ENCODE measurements at places on chromosomes 2 and 18.
A peak's percentile ranks its signal among the peaks of the same experiment; 100 is the strongest.

GRCh38 chr2:201938781-201939180 is 94.9 kb upstream of the FZD7 start:
- H3K4me3 ChIP-seq = no peak overlapping the region
- H3K27me3 ChIP-seq = no peaks in the 10 kb centered on the region
- DNase-seq = no peak
- no peak overlapping the region for H3K27ac ChIP-seq
- H3K36me3 ChIP-seq = no peaks in the 10 kb centered on the region
- peaks cover 8% of the 10 kb centered on the region for H3K4me1 ChIP-seq

GRCh38 chr2:102141970-102142828 is at the start of gene IL1R1:
Gene IL1R1 (plus strand): TSS chr2:102142746. CDS start chr2:102157725, 14,979 bp downstream.
- no peaks in the 10 kb centered on the region for H3K4me1 ChIP-seq
- H3K27me3 ChIP-seq = peaks cover 37% of the 10 kb centered on the region
- peak; percentile 56 for DNase-seq
- peak within 1 kb of the TSS; percentile 81 for H3K4me3 ChIP-seq
- no peaks in the 10 kb centered on the region for H3K36me3 ChIP-seq

- H3K27me3 ChIP-seq = no peaks in the 10 kb centered on the region
- peak; percentile 46 for DNase-seq
- H3K4me3 ChIP-seq = no peak overlapping the region
- no peak overlapping the region for H3K27ac ChIP-seq
- H3K36me3 ChIP-seq = peaks cover 1% of the 10 kb centered on the region
- H3K4me1 ChIP-seq = peaks cover 23% of the 10 kb centered on the region
Measured at GRCh38 chr2:120856421-120856862, 120.8 kb downstream of the GLI2 start.

DNA sequence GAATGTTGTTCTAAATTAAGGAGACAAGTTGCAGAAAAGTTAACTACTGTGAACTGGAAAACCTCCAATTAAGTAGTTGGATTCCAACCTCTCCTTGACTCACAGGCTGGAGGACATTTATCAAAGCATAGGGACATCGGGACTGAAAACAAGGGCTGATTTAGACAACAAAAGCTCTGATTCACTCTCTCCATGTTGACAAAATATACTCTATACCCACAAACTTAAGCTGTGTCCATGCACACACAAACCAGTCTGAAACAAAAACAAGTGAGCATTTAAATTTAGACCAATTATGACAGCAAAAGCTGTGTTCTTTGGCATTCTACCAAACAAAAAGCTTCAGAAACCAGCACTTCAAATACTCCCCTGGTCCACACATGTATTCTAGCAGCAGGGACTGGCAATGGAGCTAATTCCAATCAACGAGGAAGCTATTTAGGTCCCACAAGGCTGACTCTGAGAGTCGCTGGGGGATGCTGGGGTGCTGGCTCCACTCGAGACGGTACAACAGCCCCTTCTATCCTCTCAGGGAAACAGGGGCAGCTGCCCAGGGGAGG is 71.4 kb downstream of the NXPH2 start:
- H3K4me3 ChIP-seq = no peak overlapping the region
- H3K27ac ChIP-seq = no peak overlapping the region
- H3K4me1 ChIP-seq = no peaks in the 10 kb centered on the region
- no peaks in the 10 kb centered on the region for H3K27me3 ChIP-seq
- H3K36me3 ChIP-seq = no peaks in the 10 kb centered on the region

DNA sequence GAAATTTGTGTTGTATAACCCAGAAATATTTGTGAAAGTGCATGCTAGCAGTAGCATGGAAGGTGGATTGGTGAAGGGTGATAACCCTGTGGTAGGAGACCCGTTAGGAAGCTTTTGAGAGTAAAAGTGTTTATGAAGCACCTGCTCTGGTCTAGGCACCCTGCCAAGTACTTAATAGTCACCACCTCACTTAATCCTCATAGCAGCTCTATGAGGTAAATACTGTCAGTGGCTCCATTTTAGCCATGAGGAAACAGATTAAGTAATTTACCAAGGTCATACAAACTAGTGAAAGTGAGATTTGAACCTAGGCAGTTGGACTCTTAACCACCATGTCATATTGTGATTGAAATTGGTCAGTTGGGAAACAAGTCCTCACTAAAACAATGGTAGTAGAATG is 66.8 kb downstream of the TET3 start:
- H3K4me3 ChIP-seq = no peak overlapping the region
- no peak overlapping the region for H3K27ac ChIP-seq

- no peaks in the 10 kb centered on the region for H3K36me3 ChIP-seq
- H3K27me3 ChIP-seq = no peaks in the 10 kb centered on the region
- no peaks in the 10 kb centered on the region for H3K4me1 ChIP-seq
- H3K4me3 ChIP-seq = no peak overlapping the region
- no peak for DNase-seq
- H3K27ac ChIP-seq = no peak overlapping the region
Measured at GRCh38 chr2:100309973-100310719, 12.2 kb downstream of the LONRF2 start.

- no peak overlapping the region for H3K27ac ChIP-seq
- H3K4me1 ChIP-seq = peaks cover 9% of the 10 kb centered on the region
- no peaks in the 10 kb centered on the region for H3K27me3 ChIP-seq
- H3K36me3 ChIP-seq = no peaks in the 10 kb centered on the region
Measured at GRCh38 chr2:15665067-15665942, 73.6 kb downstream of the DDX1 start.

DNA sequence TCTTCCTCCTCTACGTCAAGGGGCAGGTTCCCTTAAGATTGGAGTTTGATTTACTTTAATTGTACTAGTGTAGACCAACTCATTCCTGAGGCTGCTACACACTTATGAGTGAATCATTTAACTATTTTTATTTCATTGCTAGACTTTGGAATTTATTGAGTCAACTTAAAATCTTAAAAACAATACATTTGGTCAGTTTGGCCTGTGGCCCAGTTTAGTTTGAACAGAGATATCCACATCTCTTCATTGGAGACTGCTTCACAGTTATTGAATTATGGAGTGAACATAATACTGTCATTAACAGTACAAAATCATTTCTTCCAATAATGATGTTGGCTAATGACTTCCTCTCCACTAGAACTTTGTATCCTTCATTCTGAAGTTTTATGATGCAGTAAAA is 34.5 kb upstream of the STPG4 start:
- H3K4me1 ChIP-seq = peaks cover 29% of the 10 kb centered on the region
- no peaks in the 10 kb centered on the region for H3K27me3 ChIP-seq

- H3K27me3 ChIP-seq = no peaks in the 10 kb centered on the region
- H3K4me1 ChIP-seq = peaks cover 6% of the 10 kb centered on the region
- H3K27ac ChIP-seq = no peak overlapping the region
Measured at GRCh38 chr18:2515908-2516625, 55.2 kb downstream of the METTL4 start.

DNA sequence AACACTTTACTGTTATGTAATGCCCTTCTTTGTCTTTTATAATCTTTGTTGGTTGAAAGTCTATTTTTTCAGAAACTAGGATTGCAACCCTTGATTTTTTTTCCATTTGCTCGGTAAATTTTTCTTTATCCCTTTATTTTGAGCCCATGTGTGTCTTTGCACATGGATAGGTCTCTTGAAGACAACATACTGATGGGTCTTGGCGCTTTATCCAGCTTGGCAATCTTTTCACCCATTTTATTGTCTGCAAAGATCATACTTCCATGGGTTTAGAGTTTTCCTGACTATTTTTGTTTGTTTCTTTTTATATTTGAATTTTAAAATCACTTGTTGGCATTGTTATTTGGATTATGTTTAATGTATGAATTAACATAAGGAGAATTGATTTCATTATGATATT is 27.0 kb downstream of the ACOXL start:
- no peak overlapping the region for H3K27ac ChIP-seq
- no peaks in the 10 kb centered on the region for H3K27me3 ChIP-seq
- DNase-seq = no peak
- H3K4me3 ChIP-seq = no peak overlapping the region
- no peaks in the 10 kb centered on the region for H3K4me1 ChIP-seq

- H3K4me1 ChIP-seq = peaks cover 2% of the 10 kb centered on the region
- H3K4me3 ChIP-seq = no peak overlapping the region
- no peaks in the 10 kb centered on the region for H3K36me3 ChIP-seq
- no peaks in the 10 kb centered on the region for H3K27me3 ChIP-seq
- DNase-seq = no peak
Measured at GRCh38 chr2:204239411-204240165, 303.0 kb downstream of the ICOS start.

GRCh38 chr2:103898561-103898960 is 955.4 kb upstream of the POU3F3 start:
- H3K4me3 ChIP-seq = no peak overlapping the region
- no peak for DNase-seq
- no peaks in the 10 kb centered on the region for H3K36me3 ChIP-seq
- H3K4me1 ChIP-seq = no peaks in the 10 kb centered on the region
- no peak overlapping the region for H3K27ac ChIP-seq

GRCh38 chr2:240905176-240905781 is 857 bp upstream of the CROCC2 start:
- no peak for DNase-seq
- H3K27ac ChIP-seq = no peak overlapping the region
- no peaks in the 10 kb centered on the region for H3K36me3 ChIP-seq
- H3K4me1 ChIP-seq = peaks cover 6% of the 10 kb centered on the region

GRCh38 chr2:178522950-178523595 is 42.8 kb downstream of the PLEKHA3 start:
- no peaks in the 10 kb centered on the region for H3K27me3 ChIP-seq
- no peaks in the 10 kb centered on the region for H3K36me3 ChIP-seq
- H3K4me3 ChIP-seq = peak overlapping the region; percentile 78
- H3K4me1 ChIP-seq = no peaks in the 10 kb centered on the region

DNA sequence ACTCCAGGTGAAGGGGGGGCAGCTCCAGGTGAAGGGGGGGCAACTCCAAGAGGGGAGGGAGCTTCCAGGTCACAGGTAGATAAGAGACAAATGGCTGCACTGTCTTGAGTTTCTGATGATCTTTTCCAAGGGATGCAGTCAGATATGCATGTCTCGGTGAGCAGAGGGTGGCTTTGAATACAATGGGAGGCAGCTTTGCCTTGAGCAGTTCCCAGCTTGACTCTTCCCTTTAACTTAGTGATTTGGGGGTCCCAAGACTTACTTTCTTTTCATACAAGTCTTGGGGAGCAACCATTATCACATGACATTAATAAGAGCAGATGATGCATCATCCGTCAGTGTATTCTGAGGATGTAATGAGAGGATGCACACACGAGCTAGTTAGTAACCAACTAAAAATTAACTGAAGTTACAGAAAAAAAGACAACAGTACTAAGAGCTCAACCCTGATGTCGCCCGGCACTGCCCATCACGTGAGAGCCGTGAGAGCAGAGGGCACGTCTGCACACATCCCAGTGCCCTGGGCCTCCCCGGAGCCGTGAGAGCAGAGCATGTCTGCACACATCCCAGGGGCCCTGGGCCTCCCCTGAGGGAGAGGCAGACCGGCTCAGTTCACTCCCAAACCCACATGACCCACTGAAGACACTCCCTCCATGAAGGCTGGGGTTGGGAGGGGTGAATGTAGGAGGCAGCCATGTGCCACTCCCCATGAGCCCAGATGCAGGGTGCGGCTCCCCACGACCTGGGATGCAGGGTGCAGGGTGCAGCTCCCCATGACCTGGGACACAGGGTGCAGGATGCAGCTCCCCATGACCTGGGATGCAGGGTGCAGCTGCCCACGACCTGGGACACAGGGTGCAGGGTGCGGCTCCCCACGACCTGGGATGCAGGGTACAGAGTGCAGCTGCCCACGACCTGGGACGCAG is 39.4 kb downstream of the PXDN start:
- H3K36me3 ChIP-seq = no peaks in the 10 kb centered on the region
- H3K27ac ChIP-seq = no peak overlapping the region
- H3K4me1 ChIP-seq = peaks cover 7% of the 10 kb centered on the region

GRCh38 chr2:192123847-192124246 is 70.9 kb downstream of the TMEFF2 start:
- DNase-seq = no peak
- no peak overlapping the region for H3K4me3 ChIP-seq
- no peaks in the 10 kb centered on the region for H3K36me3 ChIP-seq

- no peak for DNase-seq
- peak overlapping the region; percentile 10 for H3K27ac ChIP-seq
- no peaks in the 10 kb centered on the region for H3K27me3 ChIP-seq
- H3K36me3 ChIP-seq = no peaks in the 10 kb centered on the region
- H3K4me1 ChIP-seq = peaks cover 5% of the 10 kb centered on the region
Measured at GRCh38 chr2:126879348-126880298, 19.1 kb upstream of the TEX51 start.

- no peak for DNase-seq
- H3K27ac ChIP-seq = no peak overlapping the region
- H3K27me3 ChIP-seq = no peaks in the 10 kb centered on the region
- no peak overlapping the region for H3K4me3 ChIP-seq
- H3K36me3 ChIP-seq = no peaks in the 10 kb centered on the region
Measured at GRCh38 chr2:118763797-118764196, 83.7 kb downstream of the EN1 start.

GRCh38 chr2:199219551-199219950 is 238.2 kb downstream of the SATB2 start:
- H3K27me3 ChIP-seq = no peaks in the 10 kb centered on the region
- H3K4me1 ChIP-seq = no peaks in the 10 kb centered on the region
- no peak overlapping the region for H3K27ac ChIP-seq
- no peaks in the 10 kb centered on the region for H3K36me3 ChIP-seq

DNA sequence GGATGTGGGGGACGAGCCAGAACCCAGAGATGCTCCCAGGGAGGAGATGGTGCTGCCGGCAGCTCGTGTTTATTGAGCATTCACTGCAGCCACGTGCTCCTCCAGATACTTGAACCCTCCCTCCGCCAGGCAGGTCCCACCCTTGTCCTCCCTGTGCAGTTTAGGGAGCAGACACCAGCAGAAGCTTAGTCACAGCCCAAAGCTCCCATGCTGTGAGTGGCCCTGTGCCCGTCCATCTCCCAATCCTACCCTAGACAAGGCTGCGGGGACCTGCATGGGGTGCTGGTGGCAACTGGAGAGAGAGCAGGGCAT is 176.5 kb upstream of the COPS8 start:
- no peak for DNase-seq
- no peaks in the 10 kb centered on the region for H3K36me3 ChIP-seq
- H3K27ac ChIP-seq = no peak overlapping the region
- H3K4me1 ChIP-seq = peaks cover 4% of the 10 kb centered on the region
- no peaks in the 10 kb centered on the region for H3K27me3 ChIP-seq

DNA sequence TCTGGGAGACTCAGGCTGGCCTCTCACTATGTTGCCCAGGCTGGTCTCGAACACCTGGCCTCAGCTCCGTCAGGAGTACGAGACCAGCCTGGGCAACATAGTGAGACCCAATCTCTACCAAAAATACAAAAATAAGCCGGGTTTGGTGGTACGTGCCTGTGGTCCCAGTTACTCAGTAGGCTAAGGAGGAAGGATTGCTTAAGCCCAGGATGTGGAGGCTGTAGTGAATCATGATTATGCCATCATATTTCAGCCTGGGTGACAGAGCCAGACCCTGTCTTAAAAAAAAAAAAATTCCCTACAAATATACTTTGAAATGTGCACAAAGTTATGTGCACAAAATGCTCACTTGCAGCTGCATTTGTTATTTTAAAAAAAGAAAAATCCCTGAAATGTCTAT is 26.3 kb upstream of the AGAP1 start:
- H3K4me3 ChIP-seq = no peak overlapping the region
- DNase-seq = no peak
- no peaks in the 10 kb centered on the region for H3K36me3 ChIP-seq

Measured in neuronal stem cell (in vitro differentiated cells).